ENCODE measurements at places on chromosomes 3 and 15.

DNA sequence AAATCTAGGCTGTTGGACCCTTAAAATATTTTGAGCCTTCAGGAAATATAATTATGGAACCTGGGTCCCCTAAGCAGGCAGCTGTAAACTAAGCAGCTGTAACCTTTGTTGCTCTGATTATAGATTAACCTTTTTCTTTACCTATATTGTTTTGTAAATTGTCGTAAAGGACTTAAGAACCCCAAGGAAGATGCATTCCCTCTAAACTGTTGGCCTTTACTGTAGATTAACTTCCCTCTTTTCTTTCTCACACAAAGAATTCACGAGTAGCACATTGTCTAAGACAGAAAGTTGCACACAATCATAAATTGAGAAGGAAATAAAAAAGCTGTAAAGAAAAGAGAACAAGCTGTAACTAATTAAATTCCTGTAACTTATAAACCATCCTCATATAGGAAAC is 877.3 kb downstream of the ROBO2 start:
- DNase-seq: no peak

DNA sequence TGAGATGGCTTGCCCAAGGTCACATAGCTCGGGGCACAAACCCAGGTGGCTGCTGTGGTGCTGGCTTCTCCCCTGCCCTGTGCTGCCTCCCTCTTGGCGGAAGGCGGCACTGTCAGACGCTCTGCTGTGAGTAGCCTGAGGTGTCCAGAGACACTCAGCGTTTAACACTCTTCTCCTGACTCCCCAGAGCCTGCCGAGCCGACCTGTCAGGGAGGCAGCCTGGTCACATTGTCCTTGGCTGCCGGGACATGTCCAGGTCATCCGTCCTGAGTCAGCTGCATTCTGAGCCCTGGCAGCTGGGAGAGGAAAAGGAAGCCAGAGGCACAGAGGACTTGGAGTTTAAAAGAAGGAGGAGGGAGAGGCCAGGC is 4.7 kb downstream of the LMAN1L start:
- DNase-seq: no peak

GRCh38 chr3:177743173-177743890 is 546.0 kb upstream of the TBL1XR1 start:
- DNase-seq: no peak

GRCh38 chr15:77543159-77543882 is 89.4 kb downstream of the LINGO1 start:
- peak; percentile 55 for DNase-seq

GRCh38 chr3:173865900-173866498 is 468.5 kb downstream of the NLGN1 start:
- no peak for DNase-seq

DNA sequence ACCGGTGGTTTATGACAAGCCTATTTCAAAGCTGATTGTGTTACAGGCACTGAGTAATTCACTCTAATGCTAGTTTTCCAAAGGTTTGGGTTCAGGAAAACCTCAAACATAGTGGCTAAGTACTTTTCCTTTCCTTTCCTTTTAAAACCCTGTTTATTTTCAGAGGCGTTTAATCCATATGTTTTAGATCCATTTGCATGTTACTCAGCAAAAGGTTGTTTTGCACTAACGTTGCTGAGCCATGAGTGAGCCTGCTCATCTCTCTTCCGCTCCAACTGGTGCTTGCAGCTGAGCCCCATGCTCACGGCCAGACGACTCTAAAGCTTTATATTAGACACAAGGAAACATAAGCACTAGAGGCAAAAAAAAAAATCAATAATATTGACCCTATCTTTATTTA is 9.4 kb downstream of the CEMIP start:
- no peak for DNase-seq

GRCh38 chr3:167882057-167882667 is 146.6 kb downstream of the SERPINI1 start:
- DNase-seq: peak; percentile 35

DNA sequence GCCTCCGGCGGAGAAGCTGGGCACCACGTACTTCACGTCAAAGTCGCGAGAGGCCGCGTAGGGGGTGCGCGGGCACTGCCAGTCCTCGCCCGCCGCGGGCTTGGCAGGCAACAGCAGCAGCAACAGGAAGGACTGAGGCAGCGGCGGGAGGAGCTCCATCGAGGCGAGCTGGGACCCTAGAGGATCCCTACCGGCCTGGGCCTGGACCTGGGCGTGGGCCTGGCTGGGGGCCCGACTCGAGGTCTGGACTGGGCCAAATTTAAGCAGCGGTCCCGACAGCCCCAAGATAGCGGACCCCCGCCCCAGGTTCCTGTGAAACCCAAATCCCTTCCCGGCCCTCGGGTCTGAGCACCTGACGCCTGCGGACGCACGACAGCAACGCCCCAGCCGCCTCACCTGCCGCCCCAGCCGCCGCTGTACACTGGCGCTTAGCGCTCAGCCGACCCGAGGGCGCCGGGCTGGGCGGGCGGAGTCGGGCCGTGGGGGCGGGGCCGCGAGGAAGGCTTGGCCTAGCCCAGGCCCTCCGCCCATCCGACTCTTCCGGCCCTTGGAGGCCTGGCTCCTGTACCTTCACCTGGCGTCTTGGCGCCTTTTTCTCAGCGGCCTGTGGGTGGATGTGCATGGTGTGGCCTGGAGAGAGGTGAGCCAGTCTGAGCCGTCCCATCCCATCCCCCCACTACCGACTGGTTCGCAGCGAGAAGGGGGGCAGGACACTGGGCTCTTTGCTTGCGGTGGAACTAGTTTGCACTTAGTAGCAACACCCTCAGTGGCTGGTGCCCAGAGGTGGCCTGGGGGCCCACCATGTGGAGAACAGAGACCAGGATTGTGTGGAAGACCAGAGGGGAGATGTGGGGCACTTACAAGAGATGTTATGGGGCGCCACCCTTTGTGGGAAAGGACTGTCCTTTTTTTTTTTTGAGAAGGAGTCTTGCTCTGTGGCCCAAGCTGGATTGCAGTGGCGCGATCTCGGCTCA is at the start of gene MST1R:
TSS of gene MST1R (minus strand) at position 423 of the 974 bp plus-strand sequence. CDS start at position 159, 264 bp downstream.
- peak; percentile 74 for DNase-seq

GRCh38 chr15:92900731-92901071 is 577 bp downstream of the CHD2 start:
- DNase-seq: no peak

DNA sequence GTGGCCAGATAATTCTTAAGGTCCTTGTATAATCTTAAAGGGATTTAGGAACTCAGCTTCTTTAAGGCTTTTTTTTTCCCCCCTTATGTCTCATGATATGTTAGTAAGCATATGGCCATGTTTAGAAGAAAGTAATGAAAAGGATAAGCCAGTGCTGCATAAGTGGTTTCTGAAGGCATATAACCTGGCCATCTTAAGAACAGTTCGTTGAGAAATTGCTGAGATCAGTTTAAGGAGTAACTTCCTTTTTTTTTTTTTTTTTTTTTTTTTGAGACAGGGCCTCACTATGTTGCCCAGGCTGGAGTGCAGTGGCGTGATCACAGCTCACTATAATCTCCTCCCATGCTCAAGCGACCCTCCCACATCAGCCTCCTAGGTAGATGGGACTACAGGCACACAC is 51.7 kb downstream of the UBE2E2 start:
- DNase-seq: no peak

DNA sequence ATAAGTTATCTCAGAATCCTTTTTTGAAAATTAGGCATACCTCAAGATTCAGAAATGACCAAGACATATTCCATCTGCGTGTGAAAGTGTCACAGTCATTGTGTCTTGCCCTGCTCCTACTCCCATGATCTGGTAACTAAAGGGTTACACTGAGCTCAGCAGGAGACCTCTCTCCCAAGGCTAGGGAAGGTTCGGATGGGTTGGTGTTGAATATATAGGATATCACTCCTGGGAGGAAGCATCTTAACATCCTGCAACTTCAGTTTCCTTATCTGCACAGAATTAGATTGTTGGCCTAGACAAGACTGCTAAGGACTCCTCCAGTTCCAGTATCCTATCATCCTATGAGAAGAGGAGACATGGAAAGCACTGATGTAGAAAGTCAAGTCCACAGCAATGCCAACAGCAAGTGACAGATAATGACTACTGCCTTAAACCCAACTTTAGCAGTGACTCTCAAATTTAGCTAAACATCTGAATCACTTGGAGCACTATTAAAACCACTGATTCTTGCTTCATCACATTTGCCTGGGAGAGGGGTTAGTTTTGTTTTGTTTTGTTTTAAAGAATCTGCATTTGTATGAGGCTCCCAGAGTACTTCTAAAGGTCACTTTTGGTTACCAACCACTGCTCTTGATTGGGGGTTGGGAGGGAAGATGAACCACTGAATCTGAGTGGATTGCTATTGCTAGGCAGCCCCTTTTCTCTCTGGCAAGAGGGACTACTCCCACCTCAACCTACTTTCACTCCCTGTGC is 9.7 kb downstream of the ADAMTS9 start:
- no peak for DNase-seq

GRCh38 chr3:175526609-175527280 is 667.6 kb downstream of the NAALADL2 start:
- no peak for DNase-seq
